Islet precursor cell (in vitro differentiated cells): ENCODE measurements at places on chromosomes 7 and 10.

GRCh38 chr7:144731661-144732351, 104.0 kb downstream of the TPK1 start:
- DNase-seq = no peak

DNA sequence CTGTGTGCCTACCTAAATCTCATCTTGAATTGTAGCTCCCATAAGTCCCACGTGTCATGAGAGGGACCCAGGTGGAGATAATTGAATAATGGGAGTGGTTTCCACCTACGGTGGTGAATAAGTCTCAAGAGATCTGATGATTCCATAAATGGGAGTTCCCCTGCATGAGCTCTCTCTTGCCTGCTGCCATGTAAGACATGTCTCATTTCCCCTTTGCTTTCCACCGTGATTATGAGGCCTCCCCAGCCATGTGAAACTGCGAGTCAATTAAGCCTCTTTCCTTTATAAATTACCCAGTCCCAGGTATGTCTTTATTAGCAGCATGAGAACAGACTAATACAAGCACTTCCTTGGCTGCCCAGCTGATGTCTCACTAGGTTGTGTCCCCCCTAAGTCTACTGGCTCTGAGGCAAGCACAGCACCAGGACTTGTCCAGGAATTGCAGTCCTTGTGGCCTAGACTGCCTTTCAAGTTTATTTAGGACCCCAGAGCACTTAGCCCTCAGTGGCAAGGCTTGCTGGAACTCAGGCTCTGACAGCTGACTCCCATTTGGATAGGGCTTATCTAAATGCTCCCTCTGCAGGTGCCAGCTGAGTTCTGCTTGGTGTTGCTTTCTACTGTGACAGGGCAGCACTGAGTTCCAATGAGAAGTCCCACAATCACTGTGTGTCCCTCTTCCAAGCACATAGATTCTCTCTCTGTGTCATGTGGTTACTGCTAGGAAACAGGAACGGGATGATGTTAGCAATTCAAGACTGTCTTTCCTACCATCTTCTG, 59.0 kb upstream of the TAS2R16 start:
- DNase-seq = peak; percentile 76

DNA sequence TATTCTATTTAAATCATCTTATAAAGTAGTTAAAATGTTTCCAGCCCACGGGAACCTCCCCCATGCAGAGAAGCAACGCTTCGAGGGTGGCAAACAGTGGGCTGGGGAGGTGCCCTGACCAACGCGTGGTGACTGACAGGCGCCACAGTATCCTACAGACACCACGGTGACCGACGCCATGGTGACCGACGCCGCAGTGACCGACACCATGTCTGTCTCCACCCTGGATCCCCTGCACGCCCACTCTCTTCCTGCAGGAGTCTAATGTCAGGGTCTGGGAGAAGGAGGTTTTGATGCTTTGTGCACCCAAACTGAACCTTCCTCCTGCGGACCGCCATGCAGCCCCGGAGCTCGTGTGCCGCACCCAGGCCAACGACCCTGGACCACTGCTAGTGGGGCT, 464.4 kb downstream of the PTPRN2 start:
- DNase-seq = no peak

DNA sequence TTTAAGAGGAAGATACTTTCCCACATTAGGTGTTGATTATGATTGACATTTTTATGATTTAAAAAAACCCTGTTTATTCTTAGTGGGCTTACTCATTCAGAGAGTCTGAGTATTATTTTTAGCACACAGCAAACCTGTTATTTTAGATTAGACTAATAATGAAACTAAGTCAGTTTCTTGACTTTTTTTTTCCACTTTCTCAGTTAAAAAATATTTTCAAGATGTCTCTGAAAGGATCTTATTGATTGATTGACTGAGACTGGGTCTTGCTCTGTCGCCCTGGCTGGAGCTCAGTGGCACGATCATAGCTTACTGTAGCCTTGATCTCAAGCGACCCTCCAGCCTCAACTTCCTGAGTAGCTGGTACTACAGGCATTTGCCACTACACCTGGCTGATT, 20.4 kb upstream of the INPP5F start:
- DNase-seq = no peak

- no peak for DNase-seq
Observed at GRCh38 chr7:106552645-106553445, 108.1 kb downstream of the CCDC71L start.

DNA sequence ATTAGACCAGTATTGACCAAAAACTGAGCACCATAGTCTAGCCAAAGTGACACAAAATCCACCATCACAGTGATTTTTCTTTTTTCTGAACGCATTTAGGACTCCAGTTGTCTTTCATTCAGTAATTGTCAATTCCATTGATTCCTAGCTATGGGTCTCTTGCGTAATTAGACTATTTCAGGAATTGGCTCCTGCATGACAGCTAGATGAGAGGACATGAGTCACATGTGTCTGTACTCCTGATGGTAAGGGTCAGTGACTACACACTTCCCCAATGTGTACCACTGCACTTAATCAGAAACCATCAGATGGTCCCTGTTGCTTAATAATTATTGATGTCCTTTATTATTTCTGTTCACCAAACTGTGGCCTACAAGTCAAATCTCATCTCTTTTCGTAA, 469.5 kb downstream of the POM121L12 start:
- DNase-seq = no peak

- peak; percentile 94 for DNase-seq
Observed at GRCh38 chr7:22082886-22083703, 137.4 kb upstream of the CDCA7L start.

DNA sequence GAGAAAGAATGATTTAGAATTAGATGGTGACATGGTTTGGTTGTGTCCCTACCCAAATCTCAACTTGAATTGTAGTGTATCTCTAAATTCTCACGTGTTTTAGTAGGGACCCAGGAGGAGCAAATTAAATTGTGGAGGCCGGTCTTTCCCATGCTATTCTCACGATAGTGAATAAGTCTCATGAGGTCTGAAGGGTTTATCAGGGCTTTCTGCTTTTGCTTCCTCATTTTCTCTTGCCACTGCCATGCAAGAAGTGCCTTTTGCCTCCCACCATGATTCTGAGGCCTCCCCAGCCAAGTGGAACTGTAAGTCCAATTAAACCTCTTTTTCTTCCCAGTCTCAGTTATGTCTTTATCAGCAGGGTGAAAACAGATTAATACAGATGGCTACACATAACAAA, 167.4 kb upstream of the SVIL start:
- no peak for DNase-seq

GRCh38 chr10:26217396-26218086, 967 bp downstream of the GAD2 start:
- DNase-seq = no peak

- no peak for DNase-seq
Observed at GRCh38 chr7:142468871-142469665, 211.2 kb upstream of the PRSS58 start.

GRCh38 chr10:123741146-123741545, 75.0 kb downstream of the GPR26 start:
- DNase-seq = peak; percentile 70

DNA sequence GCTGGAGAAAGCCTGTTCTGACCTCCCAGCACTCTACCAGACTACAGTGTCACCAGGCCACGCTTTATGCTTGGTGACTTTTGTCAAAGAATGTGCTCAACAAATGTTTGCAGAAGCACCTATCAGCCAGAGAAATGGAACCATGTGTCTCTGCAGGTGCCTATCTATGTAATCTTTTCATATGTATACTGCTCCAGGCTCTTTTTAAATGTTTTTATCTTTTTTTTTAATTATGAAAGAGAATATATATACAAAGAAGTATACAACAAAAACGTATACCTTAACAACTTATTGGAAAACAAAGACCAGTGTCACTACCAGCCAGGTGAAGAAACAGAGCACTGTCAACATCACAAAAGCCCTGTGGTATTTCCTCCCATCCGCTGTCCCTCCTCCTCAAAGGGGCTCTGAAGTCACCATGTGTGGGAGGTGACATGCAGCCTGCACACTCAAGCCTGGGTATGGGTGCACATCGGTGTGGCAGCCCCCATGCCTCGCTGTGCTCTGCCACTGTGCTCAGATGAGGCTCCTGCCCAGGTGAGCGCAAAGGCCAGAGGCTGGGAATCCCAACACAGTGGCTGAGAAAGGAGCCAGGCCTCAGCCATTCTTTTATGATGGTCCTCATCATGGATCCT, 120.6 kb downstream of the CLEC2L start:
- no peak for DNase-seq

GRCh38 chr7:39686261-39686924, 63.0 kb downstream of the RALA start:
- DNase-seq = no peak

- peak; percentile 70 for DNase-seq
Observed at GRCh38 chr10:80535671-80536360, 1.9 kb upstream of the SH2D4B start.

- DNase-seq = peak; percentile 79
Observed at GRCh38 chr7:45574669-45575500, 717 bp downstream of the ADCY1 start.

DNA sequence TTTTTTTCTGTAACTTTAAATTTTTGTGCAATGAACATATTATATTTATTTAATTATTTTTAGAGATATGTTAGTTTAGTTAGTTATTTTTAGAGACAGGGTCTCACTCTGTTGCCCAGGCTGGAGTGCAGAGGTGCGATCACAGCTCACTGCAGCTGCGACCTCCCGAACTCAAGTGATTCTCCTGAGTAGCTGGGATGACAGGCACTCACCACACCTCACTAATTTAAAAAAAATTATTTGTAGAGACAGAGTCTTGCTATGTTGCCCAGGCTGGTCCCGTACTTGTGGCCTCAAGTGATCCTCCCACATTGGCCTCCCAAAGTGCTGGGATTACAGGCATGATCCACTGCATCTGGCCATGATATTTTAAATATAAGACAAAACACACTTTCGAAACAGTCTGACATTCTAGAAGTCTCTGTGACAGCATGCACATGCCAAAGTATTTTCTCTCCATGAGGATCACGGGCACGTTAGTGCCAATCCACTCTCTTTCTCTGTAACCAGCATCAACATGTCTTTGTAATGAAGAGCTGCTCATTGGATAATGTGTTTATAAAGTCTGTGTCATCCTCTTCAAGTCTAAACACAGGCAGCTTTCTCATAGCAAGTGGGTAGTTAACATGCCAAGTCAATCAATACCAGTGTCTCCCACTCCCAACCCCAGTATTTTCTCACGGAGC, 137.4 kb downstream of the GLI3 start:
- DNase-seq = no peak

DNA sequence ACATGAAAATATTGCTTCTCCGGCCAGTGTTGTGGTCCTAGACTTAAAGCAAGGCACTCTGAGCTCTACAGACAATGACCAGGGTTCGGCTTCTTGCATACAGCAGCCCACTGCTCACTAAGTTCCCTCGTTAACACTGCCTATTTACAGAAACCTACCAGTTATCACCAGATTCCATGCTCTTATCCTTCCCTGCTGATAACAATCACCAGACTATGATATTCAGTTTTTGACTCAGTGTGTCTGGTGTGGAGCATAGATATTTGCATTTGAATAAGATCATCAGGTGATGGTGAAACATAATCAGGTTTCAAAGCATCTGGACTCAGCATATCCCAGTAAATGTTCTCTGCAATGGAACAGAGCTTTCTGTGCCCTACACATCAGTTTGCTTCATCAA, 182.3 kb downstream of the SNX13 start:
- DNase-seq = no peak

DNA sequence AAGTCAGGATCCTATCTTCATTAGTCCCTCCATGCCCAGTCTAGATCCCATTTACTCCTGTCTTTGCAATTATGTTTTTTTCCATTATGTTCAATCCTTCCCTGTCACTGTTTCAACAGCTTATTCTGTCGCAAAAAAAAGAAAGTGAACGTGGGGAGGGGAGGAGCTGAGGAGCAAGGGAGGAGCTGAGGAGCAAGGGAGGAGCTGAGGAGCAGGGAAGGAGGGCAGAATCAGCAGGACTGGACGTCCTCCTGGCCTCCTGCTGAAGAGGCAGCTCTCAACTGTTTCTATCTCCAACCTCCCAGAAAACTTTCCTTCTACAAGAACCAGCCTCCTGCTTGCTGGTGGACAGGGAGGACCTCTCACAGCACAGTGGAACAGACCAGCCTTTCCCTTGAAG, 26.0 kb downstream of the LARP4B start:
- DNase-seq = no peak

- DNase-seq = no peak
Observed at GRCh38 chr10:58023341-58024073, 244.2 kb downstream of the IPMK start.

DNA sequence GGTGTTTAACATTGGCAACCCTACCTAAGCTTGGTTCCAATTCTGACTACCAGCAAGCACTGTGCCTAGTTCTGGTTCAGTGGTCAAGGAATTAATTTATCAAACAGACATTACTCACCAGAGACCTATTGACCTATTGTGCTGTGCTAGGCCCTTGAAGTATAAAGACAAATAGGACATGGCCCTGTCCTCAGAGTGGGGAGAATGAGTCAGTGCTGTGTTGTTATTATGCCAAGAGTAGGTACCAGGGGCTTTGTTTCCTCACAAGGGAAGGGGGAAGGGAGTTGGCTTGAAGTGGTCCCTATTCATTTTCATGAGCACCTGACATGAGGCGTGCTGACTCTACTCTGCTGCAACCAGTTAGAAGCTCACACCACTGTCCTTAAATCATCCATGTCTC, 62.6 kb upstream of the PLPP4 start:
- no peak for DNase-seq

- DNase-seq = no peak
Observed at GRCh38 chr7:129777195-129777844, 165.8 kb downstream of the NRF1 start.

DNA sequence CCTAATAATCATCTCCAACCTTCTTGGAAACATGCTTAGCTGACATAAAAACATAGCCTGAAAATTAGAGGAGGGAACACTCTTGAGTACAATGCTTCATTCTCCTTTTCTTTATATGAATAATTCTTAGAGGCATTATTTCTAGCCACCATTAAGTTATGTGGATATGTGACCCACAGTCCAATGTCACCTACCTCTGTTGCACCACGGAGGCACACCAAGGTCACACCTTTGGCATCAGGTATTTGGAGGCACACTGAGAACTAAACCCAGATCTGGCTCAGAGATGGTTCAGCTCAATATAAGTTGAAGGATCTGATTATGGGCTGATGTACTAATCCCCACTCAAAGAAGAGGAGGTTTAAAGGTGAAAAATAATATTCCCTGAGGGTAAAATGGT, 385.1 kb downstream of the POM121L12 start:
- DNase-seq = no peak

GRCh38 chr7:159061674-159062212, 82.9 kb downstream of the VIPR2 start:
- DNase-seq = peak; percentile 86
